ACHN (cell line): ENCODE measurements at places on chromosomes 16 and 17.

DNA sequence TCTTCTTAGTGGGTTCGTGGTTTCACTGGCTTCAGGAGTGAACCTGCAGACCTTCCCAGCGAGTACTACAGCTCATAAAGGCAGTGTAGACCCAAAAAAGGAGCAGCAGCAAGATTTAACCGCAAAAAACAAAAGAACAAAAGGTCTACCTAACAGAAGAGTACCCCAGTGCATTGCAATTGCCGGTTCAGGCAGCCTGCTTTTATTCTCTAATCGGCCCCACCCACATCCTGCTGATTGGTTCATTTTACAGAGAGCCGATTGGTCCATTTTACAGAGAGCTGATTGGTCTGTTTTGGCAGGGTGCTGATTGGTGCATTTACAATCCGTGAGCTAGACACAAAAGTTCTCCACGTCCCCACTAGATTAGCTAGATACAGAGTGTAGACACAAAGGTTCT, 2.0 kb upstream of the ARRB2 start:
- DNase-seq: peak; percentile 28

DNA sequence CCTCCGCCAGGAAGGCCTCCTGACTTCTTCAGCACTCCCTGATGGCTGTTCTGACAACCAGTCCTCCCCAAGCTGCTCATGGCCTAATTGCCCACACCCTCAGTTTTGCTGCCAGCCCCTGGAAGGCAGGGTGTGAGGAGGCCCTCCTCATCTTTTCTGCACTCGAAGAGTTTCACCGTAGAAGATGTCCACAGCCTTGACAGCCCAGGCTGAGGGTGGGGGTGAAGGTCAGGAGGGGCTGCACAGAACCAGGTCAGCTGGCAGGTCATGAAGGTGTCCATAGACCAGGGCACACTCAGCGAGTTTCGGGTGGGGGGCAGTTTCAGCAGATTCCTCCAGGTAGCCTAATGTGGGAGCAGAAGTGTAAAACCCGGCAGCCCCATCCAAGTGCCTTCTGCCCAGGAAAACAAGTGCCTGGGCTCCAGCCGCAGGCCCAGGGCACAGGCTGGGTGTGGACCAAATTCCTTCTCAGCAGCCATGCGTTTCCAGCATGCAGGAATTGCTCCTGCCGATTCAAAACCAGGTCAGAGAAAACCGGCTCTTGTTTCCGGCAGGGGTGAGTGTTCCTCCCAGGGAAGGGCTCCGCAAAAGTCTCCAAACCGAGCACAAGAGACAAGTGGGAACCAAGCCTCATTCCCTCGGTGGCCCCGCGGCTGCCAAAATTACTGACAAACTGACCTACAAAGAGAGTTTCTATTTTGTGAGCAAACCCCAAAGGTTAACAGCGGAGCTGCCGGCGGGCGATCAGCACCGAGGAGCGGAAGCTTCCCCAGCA, 228.8 kb downstream of the C16orf78 start:
- peak; percentile 28 for DNase-seq

DNA sequence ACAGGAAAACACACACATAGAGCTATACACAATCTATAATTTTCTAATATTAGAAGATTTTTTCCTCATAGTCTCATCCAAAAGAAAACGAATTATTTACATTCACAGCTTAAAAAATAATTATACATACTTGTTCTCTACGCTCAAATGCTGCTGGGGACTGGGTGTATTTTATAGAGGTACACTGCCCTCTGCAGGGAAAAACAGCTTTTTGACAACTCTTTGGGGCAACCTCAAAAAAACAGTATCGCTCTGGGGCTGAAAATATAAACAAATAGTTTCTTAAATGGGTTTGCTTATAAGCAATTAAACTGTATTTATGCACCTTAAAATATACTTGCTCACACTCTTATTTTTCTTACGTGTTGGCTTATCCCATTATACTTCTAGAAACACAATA, 261.8 kb upstream of the PSMD7 start:
- peak; percentile 21 for DNase-seq

- peak; percentile 64 for DNase-seq
These were observed 55.1 kb downstream of the ATP2C2 start for GRCh38 chr16:84423416-84423837.
